NCI-H82 (cell line): ENCODE measurements at places on chromosomes 16 and 17.
A peak's percentile ranks its signal among the peaks of the same experiment; 100 is the strongest.

GRCh38 chr16:11835891-11836649 is 15.3 kb downstream of the RSL1D1 start:
- DNase-seq: peak; percentile 96

GRCh38 chr16:88809676-88810165 is 2.0 kb downstream of the APRT start:
- DNase-seq: peak; percentile 52

GRCh38 chr17:50495918-50496317 is 12.3 kb upstream of the MYCBPAP start:
- DNase-seq: no peak

- DNase-seq: no peak
These were observed 15.2 kb downstream of the ST6GALNAC2 start for GRCh38 chr17:76570457-76570856.

DNA sequence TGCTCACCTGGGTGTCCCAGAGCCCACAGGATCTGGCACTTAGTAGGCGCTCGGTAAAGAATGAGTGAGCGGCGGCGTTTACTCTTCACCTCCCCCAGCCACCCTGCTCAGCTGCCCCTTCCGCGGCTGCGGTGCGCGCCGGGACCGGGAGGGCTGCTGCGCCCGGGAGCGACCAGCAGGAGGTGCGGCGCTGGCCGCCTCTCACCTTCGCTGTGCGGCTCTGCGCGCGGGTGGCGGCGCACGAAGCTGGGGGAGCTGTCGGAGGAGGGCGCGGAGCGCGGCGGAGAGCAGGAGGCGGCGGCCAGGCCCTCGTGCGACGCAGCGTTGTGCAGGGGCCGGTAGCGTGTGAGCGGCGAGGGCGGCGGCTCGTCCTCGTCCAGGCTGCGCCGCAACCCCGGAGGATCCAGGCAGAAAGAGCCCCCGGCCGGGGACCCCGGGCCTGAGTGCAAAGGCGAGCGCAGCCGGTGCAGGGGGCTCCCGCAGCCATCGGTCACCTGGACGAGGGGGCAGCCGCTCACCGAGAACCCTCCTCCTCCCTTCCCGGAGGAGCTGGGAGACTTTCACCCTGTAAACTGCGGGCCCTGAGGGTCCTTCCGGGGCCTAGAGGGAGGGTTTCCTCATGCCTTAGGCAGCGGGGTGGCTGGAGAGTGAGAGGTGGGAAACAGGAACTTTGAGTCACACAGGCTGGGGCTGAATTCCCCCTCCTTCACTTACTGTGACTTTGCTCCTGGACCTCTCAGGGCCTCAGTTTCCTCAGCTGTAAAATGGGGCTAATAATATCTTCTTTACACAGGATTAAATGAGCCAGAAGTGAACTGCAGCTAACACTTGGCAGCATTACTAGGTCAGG is 12.5 kb downstream of the SAMD14 start:
- DNase-seq: peak; percentile 74

DNA sequence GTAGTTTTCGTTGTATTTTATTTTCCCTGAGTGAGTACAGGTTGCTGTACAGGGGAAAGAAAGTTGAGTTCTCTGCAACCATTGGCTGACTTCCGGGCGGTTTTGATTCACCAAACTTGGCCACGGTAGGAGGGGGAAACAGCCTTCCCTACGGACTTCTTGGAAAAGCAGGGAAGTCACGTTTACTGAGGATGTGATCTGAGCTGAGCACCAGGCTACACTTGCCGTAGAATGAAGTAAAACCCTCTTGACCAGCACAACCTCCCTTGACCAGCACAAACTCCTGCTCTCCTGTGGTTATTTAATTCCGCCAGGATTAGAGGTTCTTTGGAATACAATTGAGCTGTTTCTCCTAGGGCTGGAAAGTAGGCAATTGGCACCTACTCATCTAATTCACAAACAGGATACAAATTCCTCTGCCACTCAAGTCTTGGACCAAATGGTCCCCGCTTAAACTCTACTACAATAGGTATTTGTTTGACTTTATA is 242.0 kb upstream of the RBFOX1 start:
- DNase-seq: peak; percentile 8

GRCh38 chr17:77248216-77249114 is 107.7 kb downstream of the SEC14L1 start:
- peak; percentile 37 for DNase-seq

DNA sequence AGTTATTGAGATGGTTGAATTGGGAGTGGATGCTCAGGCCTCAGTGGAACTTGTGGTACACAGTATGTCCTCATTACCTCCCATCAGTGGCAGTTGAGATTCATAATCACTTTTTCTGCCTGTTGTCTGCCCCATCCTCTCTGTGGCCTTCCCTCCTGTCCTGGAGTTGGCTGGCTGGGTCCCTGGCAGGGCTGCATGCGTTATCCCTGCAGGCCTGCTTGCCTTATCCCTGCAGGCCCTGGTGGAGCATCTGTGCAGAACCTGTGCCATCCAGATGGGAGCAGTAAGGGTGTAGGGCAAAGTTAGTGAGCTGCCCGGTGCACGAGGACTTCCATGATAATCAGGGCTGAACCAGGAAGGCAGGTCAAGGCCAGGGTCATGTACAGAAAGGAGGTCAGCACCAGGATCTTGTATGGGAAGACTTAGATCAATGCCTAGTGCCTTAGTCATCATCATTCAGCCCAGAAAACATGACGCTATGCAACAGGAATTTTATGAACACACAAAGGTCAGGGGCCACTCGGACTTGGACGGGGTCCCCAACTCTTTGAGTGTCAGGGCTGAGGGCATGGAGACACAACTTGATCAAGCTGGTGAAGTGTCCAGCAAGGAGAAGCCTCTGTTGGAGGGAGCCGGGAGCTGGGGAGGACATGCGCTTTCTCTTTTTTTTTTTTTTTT is 47.2 kb downstream of the ABCC1 start:
- no peak for DNase-seq

DNA sequence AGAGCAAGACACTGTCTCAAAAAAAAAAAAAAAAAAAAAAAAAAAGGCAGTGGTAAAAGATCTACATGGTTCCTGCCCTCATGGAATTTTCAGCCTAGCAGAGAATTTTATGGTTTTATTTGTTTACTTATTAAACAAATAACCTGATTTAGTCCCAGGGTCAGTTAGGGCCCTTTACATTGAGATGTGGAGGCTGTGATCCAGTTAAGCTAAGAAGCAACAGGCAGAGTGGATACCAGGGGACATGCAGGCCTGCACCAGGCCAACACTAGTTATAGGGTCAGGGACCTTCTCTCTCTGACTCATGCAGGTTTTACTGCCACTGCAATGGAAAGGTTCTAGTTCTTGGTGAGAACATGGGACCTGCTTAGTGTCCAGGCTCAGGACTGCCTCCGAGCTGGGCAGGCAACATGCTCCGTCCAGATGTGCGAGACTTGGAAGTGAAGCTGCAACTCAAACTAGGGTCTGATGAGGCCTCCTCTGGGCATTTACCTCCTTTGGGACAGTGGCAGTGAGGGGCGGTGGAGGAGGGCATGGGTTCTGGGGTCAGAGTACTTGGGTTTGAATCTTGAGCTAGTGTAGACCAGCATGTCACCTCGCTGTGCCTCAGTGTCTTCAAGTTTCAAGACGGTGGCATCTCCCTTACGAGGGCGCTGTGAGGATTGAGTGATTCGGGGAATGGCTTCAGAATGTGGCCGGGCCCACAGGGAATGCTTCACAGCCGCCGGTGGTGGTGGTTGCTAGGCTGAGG is 301.8 kb downstream of the CPPED1 start:
- DNase-seq: no peak

- no peak for DNase-seq
These were observed 27.3 kb downstream of the SLFN11 start for GRCh38 chr17:35345926-35346771.

DNA sequence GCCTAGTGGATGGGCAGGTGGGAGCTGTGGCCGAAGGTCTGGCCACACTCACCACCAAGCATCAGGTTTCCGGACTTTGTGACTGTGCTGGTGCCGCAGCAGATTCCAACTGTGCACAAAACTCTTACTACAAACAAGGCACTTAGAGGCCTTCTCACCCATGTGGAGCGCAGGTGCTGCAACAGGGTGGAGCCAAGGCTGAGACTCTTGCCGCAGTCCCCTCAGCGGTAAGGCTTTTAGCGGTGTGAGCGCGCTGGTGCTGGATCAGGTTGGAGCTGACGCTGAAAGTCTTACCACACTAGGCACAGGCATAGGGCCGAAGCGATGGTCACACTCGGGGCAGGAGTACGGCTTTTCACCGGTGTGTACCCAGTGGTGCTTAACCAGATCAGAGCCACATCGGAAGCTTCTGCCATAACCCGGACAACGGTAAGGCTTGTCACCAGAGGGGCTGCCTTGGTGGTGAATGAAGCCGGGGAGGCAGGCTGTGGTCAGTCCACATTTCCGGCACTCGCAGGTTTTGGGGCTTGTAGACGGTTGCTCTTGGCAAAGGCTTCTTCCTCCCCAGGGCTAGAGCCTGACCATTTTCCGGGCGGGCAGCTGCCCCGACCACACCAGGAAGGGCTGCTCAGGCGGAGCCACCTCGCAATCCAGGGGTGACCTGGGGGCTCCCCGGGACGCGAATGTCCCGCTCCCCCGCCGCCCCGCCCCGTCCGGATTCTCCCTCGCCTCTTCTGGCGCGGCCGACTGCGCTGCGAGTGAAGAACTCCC is 1.0 kb upstream of the ARMC5 start:
- peak; percentile 66 for DNase-seq

GRCh38 chr16:81700780-81701165 is 78.3 kb upstream of the PLCG2 start:
- no peak for DNase-seq

DNA sequence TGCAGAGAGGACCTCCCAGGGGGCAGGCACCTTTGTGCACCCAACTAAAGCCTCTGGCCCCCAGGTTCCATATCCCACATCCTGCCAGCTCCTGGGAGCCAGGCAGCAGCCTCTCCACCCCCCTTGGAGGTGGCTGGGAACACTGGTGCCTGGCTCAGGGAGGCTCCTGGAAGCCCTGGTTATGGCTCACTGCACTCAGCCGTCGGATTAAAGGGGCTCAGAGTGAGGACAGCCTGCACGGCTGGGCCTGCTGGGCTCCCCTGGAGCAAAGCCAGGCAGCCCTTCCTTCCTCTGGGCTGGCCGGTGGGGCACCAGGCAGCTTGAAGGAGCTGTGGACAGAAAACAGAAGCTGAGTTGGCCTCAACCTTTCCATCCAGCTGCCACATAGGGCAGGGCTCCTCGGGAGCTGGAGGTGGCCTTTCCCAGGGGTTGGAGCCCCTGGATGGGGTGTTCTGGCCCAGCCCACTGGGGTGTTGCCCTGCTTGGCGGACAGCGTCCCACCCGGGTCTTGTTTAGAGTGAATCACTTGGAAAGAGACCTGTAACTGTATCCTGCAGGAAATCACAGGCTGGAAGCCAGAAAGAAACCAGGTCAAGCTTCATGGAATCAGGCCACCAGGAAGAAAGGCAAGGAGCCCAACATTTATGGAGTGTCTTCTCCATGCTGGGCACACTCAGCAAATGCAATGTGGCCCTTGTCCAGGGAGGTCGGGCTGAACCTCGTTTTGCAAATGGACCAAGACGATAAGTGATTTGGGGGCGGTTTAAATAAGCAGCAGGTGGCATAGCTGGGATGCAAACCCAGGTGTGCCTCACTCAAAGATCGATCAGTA is 253.3 kb downstream of the SOX9 start:
- DNase-seq: peak; percentile 96

DNA sequence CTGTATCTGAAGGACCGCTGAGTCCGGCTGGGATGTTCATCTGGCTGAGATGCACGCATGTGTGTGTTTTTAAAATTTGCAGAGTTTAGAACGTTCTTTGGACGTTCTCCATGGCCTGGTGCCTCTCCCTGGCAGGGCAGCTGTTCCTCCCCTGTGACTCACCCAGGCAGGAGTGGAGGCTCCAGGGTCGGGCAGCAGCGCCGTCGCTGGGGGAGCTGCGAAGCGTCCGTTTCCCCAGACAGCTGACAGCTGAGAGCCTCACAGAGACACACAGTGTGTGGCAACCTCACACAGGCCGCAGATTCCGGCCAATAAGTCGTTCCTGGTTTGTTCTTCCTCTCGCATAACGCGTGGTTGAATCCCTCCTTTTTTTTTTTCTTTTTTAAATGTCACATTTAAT is 80.6 kb downstream of the OR1D5 start:
- DNase-seq: no peak

- DNase-seq: no peak
These were observed at the start of gene ABCA10 for GRCh38 chr17:69228576-69228975. ABCA10 (minus strand) TSS chr17:69228824; CDS start chr17:69225358, 3,466 bp downstream.

GRCh38 chr17:49545806-49546545 is 29.7 kb upstream of the NXPH3 start:
- DNase-seq: peak; percentile 44

DNA sequence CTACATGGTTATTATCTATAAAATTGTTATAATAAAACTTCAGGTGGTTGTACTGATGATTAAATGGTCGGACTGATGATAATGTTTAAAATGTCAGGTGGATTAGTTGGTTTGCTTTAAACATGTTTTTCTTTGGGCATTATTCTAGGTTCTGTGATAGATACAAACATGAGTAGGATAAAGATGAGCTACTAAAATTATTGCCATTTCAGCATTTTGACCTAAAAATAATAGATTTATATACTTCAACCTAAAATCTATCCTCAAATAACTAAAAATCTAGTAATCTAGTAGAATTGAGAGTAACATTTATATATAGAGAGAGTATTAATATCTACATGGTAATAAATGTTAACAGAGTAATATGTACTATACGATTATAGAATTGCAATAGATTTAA is 241.7 kb upstream of the CDH8 start:
- DNase-seq: no peak

DNA sequence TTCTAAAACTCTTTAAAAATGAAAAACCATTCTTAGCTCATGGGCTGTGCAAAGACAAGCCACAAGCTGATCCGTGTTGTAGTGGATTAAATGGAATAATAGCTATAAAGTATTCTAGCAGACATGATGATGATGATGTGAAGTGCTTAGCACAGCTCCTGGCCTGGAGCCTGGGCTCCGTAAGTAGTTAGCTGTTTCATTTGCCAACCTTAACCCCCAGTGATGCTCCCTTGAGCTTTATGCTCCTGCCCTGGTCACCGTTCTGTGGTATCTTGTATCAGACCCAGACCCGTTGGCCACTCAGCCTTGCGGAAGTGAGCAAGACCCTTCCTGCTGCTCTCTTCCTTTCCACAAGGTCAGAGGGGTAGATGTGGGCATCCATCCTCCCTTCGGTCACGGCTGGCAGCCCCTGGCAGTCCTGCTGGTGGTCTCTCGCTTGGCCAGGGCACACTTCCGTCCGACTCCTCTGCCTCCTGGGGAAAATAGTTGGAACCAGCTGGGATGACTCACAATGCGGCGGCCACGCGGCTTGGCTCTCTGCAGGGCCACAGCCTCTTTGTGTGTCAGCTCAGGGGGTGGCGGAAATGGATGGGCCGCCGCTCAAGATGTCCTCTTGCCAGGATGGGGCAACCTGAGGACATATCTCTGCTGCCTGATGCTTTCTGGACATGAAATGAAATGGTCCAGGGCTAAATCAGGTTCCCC is 79.1 kb downstream of the GPR139 start:
- no peak for DNase-seq

DNA sequence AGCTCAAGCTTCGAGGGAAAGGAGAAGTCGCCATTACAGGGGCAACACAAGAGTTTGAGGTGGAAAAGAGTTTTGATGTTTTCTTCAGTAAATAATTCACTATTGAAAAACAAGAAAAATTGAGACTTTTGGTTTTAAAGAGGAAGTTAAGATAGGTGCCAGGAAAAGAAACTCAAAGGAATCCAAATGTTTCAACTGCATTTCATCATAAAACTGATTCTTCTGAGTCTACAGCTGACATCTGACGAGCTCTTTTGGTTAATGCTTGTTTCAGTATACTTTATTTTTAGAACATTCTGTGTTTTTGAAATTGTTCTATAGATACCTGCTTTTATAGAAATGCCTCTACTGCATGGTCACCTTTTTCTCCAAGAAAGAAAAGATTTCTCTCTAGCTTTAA is 54.0 kb downstream of the ERN1 start:
- no peak for DNase-seq
